ENCODE measurements at places on chromosomes 11 and 22.

GRCh38 chr22:18056807-18057474, 20.8 kb upstream of the PEX26 start:
- DNase-seq = no peak

DNA sequence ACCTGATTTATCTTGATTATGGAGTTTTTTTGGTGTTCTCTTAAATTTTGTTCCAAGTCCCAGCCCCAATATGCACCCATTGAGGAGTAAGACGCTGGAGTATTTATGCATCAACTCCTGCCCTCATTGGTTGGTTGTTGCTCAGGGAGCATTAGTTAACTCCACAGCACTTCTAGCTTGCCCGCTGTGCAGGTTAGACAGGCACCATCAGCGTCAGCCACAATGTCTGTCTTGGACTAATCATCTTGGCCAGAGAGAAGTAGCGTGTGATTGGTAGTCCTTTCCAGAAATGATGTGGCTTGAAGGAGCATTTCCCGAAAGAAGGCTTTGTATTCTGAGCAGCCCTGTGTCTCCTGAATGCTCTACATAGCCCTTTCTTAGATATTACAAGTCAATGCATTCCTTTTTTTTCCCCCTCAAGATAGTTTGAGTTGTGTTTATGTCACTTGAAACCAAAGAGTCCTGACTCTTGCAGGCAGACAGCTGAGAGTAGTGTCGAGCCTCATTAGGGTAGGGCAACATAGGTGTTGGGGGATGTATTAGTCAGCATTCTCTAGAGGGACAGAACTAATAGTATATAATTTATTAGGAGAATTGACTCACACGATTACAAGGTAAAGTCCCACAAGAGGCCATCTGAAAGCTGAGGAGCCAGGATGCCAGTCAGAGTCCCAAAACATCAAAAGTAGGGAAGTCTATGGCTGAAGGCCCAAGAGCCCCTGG, 94.6 kb upstream of the RCN1 start:
- no peak for DNase-seq

- DNase-seq = no peak
These were observed 24.1 kb downstream of the ZBTB16 start for GRCh38 chr11:114083391-114084252.

- no peak for DNase-seq
These were observed 7.5 kb downstream of the UVRAG start for GRCh38 chr11:75822541-75822940.

DNA sequence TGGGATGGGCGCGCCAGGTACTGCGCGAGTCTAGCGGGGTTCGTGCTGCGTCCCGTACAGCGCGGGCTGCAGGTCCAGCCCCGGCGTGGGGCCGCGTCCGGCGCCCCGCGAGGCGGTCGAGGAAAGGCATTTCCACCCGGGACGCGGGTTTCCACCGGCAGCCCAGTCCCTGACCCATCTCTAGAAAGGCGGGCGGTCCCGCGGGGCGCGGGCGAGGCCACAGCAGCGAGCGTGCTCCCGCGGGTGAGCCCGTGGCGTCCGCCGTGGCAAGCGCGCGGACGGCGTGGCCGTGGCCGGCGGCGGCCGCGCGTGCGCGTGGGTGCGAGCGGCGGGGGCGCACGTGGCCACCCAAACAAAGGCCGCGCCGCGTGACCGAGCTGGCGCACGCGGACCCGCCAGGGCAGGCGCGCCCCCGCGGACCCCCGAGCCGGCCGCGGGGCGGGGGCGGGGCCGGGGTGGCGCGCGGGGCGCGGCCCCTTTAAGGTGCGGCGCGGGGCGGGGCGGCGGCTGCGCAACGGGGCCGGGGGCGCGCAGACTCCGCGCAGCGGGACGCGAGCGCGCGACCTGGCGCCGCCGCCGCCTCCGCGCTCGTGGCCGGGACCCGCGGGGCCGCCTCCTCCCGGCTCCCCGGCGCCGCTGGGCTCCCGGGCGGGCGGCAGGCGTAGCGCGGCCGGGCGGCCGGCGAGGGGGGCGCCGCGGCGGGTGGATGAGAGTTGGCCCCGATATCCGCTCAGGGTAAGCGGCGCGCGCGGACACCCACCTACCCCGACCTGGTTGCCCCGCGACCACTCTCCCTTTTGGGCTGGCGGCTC, 39.3 kb upstream of the CELSR1 start:
- DNase-seq = peak; percentile 88

DNA sequence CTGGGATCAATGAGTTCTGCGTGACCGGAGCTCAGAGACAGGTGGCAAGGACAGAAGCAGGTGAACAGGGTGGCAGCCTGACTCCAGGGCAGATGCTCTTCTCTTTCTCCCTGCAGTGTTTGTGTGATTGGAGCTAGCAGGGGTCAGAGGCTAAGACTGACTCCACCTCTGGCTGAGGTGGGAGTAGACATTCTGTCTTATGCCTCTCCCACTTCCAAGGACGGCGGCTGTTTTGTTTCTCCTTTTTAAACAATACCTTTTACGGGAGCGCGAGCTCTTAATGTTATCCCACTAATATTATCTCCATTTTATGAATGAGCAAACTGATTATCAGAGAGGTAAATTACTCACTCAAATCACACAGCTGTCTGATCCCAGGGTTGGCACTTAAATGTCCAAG, 323.7 kb downstream of the MIAT start:
- DNase-seq = no peak

DNA sequence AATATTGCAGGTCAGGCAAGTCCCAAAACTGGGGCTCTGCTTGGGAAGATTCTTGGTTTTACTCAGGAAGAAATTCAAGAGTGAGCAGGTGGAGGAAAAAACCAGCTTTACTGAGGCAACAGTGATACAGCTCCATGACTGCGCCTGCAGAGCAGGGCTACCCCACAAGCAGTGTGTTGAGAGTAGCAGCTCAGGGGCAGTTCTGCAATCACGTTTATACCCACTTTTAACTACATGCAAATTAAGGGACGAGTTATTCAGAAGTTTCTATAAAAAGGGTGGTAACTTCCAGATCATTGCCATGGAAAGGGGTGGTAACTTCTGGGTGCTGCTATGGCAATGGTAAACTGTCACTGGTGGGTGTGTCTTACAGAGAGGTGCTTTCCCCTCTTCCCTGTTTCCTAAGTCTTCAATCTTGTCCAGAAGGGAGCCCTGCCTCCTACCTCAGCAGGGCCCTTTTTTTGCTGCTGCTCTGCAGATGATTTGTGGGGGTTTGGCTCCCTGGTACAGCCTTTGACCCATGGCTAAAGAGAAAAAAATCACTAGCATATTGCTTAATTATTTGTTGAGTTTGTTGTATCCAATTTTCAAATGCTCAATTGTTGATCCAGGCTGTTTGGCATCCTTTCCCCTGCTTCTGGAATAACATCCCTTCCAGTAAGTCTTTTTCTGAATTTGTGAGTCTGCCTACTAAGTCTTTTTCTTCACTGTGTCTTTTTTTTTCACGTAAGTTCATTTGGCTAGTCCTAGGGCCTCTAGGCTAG, 30.0 kb upstream of the ME3 start:
- DNase-seq = no peak
